NCI-H226 (cell line): ENCODE measurements at places on chromosomes 2 and 18.

GRCh38 chr18:22846088-22846683 is 86.9 kb upstream of the RBBP8 start:
- no peak for DNase-seq

DNA sequence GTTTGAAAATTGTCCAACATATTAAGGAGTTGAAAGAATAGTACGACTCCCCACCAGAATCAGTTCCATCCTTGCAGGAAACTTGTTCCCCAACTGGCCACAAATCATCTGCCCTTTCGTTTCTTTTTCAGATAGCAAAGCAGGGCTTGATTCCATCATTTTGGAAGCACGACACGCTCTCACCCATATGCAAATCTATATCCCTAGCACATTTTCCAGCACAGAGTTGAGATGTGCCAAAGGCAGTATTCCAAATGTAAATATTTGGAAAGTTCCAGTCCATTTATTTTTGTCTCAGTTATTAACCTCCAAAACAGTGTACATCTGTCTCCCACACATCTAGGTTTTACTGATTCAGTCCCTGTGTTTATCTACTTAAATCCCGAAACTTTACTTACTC is 128.8 kb upstream of the BCL2L11 start:
- DNase-seq = no peak

GRCh38 chr18:48165111-48165866 is 234.8 kb upstream of the SMAD2 start:
- no peak for DNase-seq

DNA sequence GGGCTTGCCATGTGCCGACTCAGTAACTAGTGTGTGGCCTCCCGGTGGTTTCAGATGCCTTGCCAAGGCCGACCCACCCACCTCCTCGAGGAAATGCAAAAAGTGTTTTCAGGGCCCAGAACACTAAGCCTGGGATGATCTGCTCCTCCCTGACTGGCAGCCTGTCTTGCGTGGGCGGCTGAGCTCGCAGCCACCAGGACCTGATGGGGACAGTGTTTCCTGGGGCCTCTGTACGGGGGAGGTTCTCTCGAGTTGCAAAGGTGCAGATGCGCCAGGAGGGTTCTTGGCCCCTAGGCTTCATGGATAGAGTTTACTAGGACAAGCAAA is 85.2 kb downstream of the GLI2 start:
- no peak for DNase-seq

GRCh38 chr18:28136071-28136470 is 40.9 kb downstream of the CDH2 start:
- peak; percentile 83 for DNase-seq

DNA sequence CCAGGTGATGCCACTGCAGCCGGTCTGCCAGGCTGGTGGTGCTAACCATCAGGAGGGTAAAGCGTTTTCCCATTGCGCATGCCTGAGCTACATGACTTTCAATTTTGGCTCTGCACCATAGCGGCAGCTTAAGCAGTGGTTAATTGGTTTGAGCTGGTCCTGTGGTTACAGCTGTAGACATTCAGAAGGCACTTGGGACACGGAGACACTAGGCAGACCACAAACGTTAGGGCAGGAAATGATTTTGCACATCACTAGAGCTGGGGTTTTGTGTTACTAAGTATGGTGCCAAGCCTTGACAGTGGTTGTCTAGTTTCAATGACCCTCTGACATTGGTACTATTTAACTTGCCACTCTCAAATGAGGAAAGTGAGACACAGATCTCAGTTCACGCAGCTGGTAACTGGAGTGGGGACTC is 28.9 kb upstream of the CNOT11 start:
- no peak for DNase-seq

DNA sequence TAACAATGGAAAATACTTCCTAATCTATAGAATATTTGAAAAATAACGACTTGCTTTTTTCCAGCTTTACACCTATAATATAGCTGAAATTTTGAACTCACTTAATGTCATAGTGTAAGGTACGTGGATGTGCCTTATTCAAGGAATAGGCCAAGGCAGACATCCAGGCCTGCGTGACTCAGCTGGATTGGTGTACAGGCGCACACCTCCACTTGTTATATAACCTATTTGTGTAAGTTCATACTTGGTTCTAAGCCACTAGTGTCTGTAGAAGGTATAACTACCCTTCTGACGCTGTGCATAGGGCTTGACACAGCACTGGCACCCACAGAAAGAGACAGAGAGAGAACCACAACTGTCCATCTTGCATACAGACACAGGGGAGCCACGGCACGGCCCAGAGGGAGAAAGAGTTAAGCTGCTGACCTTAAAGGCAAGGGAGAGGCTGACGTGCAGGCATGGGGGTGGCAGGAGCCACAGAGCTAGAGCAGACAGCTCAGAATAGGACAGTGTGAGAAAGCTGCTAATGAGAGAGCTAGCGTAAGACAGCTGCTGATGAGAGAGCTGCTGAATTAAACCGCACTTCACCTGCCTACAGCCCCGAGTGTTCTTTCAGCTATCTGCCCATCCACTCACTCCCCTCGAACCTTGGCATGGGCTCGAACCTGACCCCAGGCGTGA is 16.1 kb downstream of the CCDC178 start:
- no peak for DNase-seq

- no peak for DNase-seq
Observed at GRCh38 chr2:20633794-20634506, 16.9 kb downstream of the HS1BP3 start.

DNA sequence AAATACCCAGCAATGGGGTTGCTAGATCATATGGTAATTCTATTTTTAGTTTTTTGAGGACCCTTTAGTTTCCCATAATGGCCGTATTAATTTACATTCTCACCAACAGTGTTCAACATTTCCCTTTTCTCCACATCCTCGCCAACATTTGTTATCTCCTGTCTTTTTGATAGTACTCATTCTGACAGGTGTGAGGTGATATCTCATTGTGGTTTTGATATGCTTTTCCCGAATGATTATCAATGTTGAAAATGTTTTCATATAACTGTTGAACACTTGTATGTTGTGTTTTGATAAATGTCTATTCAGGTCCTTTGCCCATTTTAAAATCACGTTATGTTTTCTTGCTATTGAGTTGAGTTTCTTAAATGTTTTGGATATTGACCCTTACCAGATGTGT is 5.8 kb upstream of the RIF1 start:
- DNase-seq = no peak

GRCh38 chr18:6746386-6746960 is 17.0 kb downstream of the ARHGAP28 start:
- DNase-seq = no peak

GRCh38 chr18:61926532-61926931 is 33.7 kb upstream of the RNF152 start:
- DNase-seq = no peak

- DNase-seq = no peak
Observed at GRCh38 chr2:181440919-181441318, 16.3 kb upstream of the ITGA4 start.

DNA sequence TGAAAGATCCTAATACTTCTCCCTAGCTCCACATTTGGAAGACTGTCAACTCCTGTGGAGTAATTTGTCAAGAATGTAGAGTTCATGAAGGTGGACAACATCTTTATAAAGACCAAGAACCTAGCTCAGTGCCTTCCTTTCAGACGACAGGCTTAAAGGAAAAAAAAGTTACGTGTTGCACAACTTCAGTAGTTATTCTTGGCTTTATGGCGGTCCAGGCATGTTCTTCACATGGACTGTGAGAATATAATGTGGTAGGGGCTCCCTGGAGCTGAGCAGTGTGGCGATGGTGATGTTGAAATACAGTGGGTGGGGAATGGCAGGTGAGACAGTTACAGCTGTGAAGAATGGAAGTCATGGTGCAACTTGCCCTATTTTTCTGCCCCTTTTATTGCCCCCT is 3.9 kb downstream of the TAF1B start:
- peak; percentile 70 for DNase-seq
